Mesenchymal stem cell (in vitro differentiated cells and primary cell): ENCODE measurements at places on chromosomes 12 and 14.

DNA sequence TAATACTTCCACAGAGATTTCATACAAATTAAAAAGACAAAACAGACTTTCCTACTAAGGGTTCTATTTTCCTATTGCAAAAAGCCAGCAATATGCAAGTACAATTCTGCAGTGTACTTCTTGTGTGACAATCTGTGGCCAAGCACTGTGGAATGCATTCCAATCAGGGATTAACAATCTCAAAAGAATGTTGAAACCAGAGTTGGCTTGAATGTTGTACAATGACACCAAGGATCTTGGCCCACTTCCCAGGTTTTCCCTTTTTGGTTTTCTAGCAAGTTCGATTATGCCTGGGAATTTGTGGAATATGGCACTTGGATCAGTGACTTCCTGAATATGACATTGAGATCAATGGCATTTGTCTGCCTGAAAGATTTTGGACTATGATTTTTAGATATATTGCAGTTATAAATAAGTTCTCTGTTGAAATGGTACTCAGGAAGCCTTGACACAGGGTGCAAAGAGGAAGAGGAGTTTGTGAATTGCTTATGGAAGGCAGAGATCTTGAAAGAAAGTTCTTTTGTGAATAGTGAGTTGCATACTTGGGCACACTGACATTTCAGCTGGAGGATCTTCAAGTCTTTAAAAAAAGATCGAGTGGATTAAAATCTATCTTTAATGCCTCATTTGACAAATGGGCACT lies 81.4 kb upstream of the FERMT2 start:
- DNase-seq = peak; percentile 75

GRCh38 chr14:86654558-86655184 lies 1124.7 kb downstream of the FLRT2 start:
- peak; percentile 21 for DNase-seq

- DNase-seq = no peak
These were observed 43.3 kb downstream of the ADCK1 start for GRCh38 chr14:77843195-77843594.

DNA sequence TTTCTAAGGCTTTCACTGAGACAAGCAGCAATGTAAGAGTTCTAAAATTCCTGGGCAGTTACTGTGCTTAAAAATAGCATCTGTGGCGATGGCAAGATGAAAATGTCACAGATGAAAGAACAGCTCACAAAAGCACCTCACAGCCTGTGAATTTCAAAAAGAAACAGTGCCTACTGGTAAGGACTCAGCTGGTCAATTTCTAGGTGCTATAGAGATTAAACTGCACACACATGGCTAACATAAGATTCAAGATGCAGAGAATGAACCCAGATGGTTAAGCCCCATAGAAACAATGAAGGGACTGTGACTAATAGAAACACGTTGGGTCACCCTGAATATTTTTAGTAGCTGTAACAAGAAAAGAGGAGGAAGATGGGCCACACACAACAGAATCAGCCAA lies 12.0 kb upstream of the IL26 start:
- no peak for DNase-seq

DNA sequence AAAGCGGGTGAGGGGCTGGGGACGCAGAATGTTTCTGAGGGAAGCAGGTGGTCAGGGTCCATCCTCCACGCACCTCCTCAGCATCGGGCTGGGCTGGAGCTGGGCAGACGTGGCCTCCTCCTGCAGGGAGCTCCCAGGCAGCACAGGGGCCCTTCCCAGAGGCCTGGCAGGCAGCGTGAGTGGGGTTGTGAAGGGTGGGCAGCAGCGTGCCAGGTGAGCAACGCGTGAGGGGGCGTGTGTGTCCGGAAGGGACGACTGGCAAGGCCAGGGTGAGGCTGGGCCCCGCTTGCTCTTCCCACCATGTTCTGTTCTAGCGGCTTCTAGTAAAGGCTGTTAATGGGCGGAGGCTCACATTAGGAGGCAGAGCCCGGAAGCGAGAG lies 17.1 kb downstream of the ANKRD9 start:
- no peak for DNase-seq

GRCh38 chr14:81418057-81418790 lies 18.1 kb upstream of the STON2 start:
- DNase-seq = no peak

DNA sequence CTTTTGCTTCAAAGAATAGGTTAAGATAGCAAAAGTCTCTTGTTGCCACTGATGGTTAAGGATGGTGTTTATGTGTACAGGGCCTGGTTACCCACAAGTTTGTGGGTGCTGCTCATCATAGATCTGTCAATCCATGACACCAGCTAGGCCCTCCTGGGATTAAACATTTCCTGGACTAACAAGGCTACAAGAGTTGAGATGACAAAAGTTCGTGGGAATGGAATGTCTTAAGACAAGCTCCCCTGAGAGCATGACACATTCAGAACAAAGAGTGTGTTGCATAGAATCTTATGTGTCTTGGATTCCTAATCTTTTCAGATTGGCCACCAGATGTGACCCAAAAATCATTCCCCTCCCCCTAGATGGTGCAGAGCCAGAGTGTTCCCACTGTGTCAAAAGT lies 592.5 kb upstream of the USP15 start:
- peak; percentile 39 for DNase-seq

DNA sequence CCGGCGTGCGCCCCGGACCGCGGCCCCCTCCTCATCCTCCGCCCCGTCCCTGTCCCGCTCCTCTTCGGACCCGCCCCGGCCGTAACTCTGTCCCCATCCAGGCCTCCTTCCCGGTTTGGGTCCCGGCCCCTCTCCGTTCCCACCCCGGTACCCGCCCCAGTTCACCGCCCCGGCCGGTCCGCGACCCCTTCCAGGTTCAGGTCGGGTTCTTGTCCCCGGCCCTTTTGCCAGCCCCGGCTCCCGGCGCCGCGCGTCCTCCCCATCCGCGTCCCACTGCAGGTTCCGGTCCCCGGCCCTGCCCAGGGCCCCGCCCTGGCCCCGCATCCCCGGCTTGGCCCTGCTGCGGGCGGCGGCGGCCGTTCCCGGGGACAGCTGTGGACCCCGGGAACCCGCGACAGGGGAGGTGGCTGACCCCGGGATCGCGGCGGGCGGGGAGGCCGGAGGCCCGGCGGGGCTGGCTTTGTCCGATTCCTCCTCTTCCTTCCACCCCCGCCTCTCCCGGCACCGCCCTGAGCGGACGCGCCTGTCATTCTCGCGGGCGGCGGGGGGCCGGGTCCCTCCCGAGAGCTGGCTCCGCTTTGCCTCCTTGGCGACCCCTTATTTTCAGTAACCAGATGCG lies 601 bp downstream of the KLC1 start:
- peak; percentile 24 for DNase-seq

DNA sequence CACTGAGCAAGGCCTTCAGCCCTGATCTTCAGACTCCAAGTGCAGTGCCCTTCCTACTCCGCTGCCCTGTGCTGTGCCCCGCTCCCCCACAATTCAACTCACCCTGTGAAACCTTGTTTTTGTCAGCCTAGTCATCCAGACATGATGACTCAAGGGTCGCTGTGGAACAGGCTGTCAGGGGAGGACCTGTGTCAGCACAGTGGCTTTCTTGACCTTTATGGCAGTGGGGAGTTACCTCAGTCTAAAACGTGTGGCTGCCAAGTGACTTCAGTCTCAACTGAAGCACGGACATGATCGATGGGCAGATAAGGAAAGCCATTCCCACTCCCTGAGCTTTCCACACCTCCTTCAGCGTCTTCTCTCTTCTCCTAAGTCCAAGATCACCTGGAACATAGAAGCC lies 16.3 kb upstream of the FLVCR2 start:
- DNase-seq = peak; percentile 22

DNA sequence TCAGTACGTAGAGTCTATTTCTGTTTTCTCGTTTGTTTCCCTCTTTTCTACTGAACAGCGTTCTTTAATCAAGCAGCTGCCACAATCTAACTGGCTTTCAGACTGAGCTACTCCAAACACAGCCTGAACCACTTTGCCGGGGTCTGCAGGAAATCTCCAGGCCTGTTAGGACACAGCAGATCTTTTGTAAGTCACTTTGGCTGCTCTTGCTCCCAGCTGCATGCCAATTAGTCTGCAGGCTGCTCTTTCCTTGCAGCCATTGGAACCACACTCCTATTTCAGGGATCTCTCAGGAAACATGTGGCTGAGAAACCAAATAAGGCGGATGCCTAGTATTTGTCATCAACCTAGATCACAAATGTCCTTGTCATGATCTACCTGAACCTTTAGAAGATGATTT lies 73.6 kb downstream of the TMTC1 start:
- DNase-seq = peak; percentile 53

- DNase-seq = no peak
These were observed 176.1 kb downstream of the GXYLT1 start for GRCh38 chr12:41968599-41968998.

GRCh38 chr12:6193853-6194815 lies 6.1 kb upstream of the CD9 start:
- DNase-seq = peak; percentile 44

DNA sequence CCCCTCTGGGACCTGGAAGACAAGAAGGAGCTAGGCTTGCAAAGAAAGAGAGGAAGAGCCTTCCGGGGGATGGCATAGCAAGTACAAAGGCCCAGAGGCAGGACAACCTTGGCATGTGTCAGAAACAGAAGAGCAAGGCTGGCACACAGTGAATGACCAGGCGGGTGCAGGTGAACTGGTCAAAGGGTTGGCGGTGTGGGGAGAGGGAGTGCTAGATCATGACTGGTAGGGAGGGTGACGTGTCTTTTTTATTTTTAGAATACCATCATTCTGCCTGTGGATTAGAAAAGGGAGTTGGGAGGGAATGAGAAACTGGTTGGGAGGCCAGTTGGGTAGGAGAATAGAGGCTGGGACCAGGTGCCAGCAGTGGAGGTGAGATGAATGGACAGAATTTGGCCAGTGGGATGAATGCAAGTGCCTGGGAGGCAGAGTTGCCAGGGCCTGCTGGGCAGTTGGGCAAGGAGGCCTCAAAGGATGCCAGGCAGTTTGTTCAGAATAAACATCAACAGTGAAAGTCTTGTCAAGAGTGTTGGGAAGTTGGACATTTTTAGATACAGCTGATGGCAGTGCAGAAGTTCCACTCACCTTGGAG lies 168.3 kb downstream of the CACNA1C start:
- no peak for DNase-seq
